Spleen (tissue), 13 donors: ENCODE measurements at places on chromosomes 5 and 9.

- no peak for DNase-seq
- no peak overlapping the region for H3K27ac ChIP-seq
- no peak overlapping the region for H3K4me3 ChIP-seq
- H3K27me3 ChIP-seq = no peaks in the 10 kb centered on the region
- H3K36me3 ChIP-seq = no peaks in the 10 kb centered on the region
Measured at GRCh38 chr9:116959809-116960208, 272.7 kb downstream of the TRIM32 start.

GRCh38 chr5:173202266-173202875 lies 32.6 kb downstream of the NKX2-5 start:
- H3K4me1 ChIP-seq = no peaks in the 10 kb centered on the region
- H3K27me3 ChIP-seq = peaks cover 9% of the 10 kb centered on the region
- no peak overlapping the region for H3K27ac ChIP-seq
- no peak overlapping the region for H3K4me3 ChIP-seq
- DNase-seq = no peak

- H3K4me1 ChIP-seq = peaks cover 1% of the 10 kb centered on the region
- no peaks in the 10 kb centered on the region for H3K36me3 ChIP-seq
- no peaks in the 10 kb centered on the region for H3K27me3 ChIP-seq
Measured at GRCh38 chr5:87127426-87127825, 140.3 kb upstream of the RASA1 start.

DNA sequence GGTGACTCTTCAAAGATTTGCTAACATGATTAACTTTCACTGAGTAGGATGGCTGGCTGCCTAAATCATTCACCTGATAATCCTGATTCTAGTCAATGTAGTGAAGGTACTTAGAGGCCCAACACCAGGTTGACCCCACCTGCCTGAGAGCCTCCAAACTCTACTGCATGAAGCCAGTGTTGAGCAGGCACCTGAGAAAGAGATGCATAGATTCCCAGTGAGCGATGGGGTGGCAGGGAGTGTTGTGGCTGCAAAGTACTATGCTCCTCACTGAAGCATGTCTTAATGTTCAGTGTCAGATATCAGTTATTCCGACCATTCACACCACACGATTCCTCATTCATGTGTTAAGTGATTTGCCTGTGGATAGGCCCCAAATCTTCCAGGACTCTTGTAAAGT lies 804.4 kb downstream of the TLE4 start:
- no peak overlapping the region for H3K4me3 ChIP-seq
- no peaks in the 10 kb centered on the region for H3K36me3 ChIP-seq
- H3K27ac ChIP-seq = no peak overlapping the region

- H3K4me1 ChIP-seq = peaks cover 9% of the 10 kb centered on the region
- no peaks in the 10 kb centered on the region for H3K27me3 ChIP-seq
- H3K36me3 ChIP-seq = no peaks in the 10 kb centered on the region
- no peak overlapping the region for H3K4me3 ChIP-seq
Measured at GRCh38 chr9:127308652-127309434, 44.3 kb downstream of the GARNL3 start.

GRCh38 chr5:174951151-174951780 lies 226.9 kb downstream of the MSX2 start:
- H3K4me3 ChIP-seq = no peak overlapping the region
- H3K36me3 ChIP-seq = no peaks in the 10 kb centered on the region
- no peaks in the 10 kb centered on the region for H3K27me3 ChIP-seq
- DNase-seq = no peak

GRCh38 chr5:15013654-15014463 lies 142.3 kb upstream of the ANKH start:
- no peak for DNase-seq
- no peaks in the 10 kb centered on the region for H3K27me3 ChIP-seq
- no peak overlapping the region for H3K4me3 ChIP-seq
